ENCODE measurements at places on chromosomes 16 and 17.

GRCh38 chr16:67161595-67162058, 1.9 kb downstream of the FBXL8 start:
- no peak for DNase-seq

GRCh38 chr17:49707246-49707607, 537 bp downstream of the SLC35B1 start:
- DNase-seq: no peak

- DNase-seq: no peak
These were observed 8.2 kb downstream of the CAVIN1 start for GRCh38 chr17:42414704-42415409.

DNA sequence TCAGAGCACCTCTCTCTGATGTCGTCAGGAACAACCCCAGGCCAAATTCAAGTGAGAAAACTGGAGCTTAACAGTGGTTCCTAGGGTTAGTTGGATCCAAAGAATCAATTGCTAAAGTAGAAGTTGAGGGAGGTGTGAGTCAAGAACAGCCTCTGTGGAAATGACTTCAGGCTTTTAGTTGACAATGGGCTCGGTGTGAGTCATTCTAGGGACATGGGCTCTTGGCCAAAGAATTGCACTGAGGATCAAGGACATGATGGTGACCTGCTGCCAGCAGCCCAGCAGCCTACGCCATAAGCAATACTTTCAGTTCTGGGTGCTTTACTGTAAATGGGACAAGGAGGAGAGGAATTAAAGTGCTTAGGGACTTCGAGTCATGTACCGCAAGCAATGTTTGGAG, 32.1 kb upstream of the SMURF2 start:
- no peak for DNase-seq

DNA sequence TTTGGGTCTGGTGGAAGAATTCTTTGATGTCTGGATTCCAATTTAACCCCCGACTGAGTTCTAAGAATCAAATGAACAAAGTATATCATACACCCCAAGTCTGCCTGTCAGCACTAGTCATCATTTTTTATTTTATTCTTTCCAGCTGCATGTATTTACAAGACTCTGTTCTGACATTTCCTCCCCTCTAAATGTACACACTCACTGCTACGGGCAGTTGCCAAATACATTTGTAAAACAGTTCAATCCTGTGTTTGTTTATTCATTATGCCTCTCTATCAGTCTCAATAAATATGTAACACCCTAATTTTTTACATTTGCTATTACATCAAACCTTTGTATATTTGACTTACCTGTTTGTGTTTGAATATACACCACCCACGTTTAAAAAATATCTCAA, 422.3 kb upstream of the PSMD7 start:
- DNase-seq: no peak

GRCh38 chr17:48722201-48722907, at the start of gene PRAC1:
Gene PRAC1, minus strand, starts transcription at chr17:48722518. Its CDS starts 126 bp downstream, at chr17:48722392.
- DNase-seq: no peak

- no peak for DNase-seq
These were observed 175.4 kb downstream of the AATF start for GRCh38 chr17:37123941-37124820.

- no peak for DNase-seq
These were observed 16.4 kb downstream of the LPO start for GRCh38 chr17:58254803-58255202.

DNA sequence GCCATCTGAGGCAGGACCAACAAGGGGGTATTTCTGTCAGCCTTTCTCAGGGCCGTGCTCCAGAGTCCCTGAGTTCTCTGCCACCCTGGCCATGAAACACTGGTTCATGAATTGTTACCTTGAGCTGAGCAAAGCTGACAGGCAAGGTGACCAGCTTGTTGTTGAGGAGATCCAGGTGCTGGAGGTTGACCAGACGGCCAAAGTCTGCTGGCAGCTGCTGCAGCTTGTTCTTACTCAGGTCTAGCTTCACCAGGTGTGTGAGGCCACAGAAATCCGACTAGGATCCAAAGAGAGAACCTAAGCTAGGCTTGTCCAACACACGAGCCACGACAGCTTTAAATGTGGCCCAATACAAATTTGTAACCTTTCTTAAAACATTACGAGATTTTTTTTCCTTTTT, 4.7 kb downstream of the LRRC59 start:
- no peak for DNase-seq

- DNase-seq: peak; percentile 80
These were observed 14.4 kb upstream of the ALDH3A1 start for GRCh38 chr17:19762515-19762961.

- no peak for DNase-seq
These were observed 226.1 kb downstream of the ZNF423 start for GRCh38 chr16:49629851-49630250.

DNA sequence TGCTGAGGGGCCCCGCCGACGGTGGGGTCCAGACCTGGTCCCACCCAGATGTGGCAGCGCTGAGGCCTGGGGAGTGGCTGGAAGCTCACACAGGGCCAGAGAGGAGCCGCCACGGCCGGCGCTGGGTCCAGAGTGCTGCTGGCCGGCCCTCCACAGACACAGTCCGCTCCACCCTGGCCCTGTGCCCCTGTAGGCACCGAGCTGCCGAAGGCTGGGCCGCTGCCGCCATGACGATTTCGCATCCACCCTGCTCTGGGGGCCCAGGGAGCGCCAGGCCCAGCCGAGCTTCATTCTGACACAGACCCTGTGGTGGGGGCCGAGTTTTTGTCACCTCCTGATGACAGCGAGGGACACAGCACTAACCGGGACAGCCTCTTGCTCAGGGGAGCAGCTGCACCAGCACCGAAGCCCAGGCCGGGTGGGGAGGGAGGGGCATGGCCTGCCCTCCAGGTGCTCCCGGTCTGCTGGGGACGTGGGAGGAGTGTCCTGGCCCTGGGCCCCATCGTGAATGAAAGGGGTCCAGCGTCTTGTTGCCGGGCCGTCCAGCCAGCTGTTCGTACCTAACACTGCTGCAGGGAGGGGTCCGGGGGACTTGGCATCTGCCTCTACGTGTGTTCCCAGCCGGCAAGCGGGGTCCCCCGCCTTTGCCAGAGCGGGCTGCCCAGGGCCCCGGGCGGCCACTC, 27.1 kb upstream of the SSTR5 start:
- no peak for DNase-seq

DNA sequence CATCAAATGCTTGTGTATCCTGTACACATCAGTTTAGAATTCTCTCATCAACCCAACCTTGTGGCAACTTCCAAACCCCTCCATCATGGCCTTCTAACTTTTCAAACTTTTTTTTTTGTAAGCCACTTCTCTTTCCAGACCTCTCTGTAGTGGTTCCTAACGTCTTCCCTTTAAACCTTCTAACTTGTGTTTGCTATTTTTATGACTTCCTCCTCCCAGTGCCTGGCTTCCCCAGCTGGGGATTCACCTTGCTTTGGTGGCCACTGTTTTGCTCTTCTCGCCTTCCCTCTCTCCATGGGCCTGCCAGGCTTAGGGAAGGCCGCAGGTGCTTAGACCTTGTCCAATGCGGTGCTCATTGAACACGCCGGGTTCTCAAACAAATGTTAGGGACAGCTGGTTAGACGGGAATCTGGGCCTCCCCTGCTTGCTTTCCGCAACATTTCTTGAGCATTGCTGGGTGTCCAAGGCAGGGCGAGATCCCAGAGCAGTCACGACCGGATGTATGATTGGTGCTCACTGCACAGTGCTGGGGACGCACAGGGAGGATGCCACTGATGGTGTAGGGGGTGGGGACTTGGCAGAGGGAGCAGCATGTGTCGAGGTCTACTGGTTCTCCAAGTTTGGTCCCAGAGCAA, 1.1 kb upstream of the XYLT2 start:
- no peak for DNase-seq

GRCh38 chr17:29066047-29066446, 23.1 kb downstream of the PIPOX start:
- no peak for DNase-seq

GRCh38 chr17:50353600-50354195, 7.8 kb downstream of the XYLT2 start:
- DNase-seq: no peak
